ENCODE measurements at places on chromosomes 2 and 18.

DNA sequence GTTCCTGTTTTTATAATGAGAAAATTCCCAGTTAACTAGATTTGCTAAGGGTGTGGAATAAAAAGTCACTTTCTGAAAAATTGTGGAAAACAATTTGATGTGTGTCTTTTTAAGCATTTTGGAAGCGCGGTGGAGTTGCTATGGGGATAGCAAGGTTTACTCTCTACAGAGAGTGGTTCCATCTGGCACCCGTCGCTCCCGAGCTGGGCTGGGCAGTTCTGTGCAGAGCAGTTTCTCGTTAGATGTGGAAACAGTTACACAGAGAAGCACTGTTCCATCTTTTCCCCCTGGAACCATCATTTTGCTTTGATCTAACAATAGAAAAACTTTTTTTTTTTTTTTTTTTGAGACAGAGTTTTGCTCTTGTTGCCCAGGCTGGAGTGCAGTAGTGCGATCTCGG lies 17.4 kb downstream of the LDLRAD4 start:
- DNase-seq: no peak

- no peak for DNase-seq
Measured at GRCh38 chr18:59617468-59617932, 79.7 kb downstream of the CCBE1 start.

DNA sequence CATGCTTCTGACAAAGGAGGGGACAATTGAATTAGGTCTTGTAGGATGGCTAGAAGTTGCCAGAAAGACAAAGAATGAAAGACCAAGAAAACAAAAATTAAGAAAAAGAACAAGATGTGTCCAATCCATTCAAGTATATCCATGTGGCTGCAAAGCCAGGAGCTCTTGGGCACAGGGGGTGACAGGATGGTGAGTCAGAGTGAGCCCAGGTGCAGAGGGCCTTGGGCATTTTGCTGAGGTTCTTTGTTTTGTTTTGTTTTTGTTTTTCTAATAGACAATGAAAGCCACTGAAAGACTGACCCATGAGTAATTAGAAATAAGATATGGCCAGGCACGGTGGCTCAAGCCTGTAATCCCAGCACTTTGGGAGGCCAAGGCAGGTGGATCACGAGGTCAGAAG lies 104.6 kb upstream of the KLHL29 start:
- DNase-seq: no peak

DNA sequence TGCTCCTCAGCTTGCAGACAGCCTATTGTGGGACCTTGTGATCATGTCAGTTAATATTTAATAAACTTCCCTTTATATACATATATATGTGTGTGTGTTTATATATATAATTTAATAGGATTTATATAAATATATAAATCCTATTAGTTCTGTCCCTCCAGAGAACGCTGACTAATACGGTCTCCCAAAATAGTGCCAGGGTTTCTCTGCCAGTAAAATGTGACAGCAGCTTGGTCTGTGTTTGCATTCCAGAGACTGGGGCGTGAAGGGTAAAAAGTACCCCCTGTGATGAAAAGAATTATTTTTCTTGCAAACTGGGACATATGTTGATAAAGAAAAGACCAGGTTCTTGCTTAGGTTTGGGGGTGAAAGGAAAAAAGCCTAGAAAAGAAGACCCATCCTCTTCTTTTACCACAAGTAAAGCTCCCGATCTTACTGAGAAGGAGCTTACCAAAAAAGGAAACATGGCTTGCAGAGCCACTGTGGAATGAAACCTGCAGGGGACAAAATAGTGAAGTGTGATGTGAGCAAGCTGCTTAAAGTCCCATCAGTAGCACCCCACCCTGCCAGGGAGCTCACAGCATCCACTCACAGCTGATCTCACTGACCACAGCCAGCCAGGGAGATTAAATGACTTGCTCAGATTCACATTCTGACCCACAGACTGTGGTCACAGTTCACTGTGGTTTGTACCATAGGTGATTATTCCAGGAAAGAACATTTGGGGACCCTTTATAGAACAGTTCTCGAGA lies 110.9 kb upstream of the RMP24 start:
- DNase-seq: no peak

DNA sequence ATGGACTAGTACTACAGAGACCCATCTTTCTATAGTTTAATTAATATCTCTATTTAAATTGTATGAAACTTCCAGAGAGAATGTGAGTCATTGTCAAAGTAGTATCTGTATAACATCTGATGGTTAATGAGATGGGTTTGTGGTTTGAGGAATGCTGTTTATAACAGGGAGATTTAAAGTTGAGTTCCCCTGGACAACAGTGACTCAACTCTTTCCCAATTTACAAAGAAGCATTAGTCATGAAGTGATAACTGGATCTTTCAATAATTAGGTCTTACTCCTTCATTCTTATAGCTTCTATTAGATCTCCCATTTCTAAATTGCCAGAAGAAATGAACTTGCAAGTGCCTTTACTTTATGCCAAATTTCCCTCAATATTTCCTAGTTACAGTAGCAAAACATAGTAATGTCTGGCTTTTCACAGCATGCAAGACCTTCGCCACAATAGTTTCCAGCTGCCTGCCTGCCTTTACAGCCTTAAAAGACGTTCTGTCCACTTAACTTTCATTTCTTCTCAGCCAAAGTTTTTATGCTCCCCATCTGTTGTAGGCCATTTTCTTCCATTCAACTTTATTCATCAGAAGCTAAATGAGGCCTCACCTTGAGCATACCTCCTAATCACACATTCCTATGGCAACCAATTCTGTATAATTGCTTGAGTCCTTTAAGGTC lies 47.7 kb upstream of the WDR75 start:
- no peak for DNase-seq

DNA sequence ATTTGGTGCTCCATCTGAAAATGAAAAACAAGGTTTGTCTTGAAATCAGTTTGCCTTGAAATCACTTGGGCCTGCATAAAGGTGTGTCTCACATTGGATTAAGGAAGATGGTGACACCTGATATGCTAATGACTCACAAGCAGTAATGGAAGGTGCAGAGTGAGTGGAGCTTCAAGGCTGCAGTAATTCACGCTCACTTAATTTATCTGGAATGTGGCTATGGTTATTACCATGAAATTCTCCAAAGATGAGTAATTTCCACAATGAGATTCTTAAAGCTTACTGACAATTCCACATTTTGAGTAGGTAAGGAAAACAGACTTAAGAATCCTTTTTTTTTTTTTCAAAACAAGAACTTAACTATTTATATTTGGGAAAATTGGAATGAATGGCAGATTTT lies 156.8 kb downstream of the PAX3 start:
- DNase-seq: no peak

DNA sequence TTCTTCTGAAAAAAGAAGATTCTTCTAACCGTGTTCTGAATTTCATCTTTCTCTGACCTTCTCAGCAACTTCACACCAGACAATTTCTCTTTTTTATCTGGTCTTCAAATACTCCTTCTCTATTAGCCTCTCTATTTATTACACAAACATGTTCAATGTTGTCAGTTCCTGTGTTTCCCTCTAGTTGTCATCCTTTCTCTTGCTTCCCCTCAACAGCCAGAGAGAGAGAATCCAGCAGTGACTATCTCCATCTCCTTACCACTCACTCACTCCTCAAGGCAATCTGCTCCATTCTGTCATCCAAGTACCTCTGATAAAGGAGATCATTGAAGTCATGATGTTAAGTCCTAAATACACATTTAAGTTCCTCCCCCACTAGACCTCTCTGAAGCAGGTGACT lies 491.9 kb upstream of the CHAC2 start:
- DNase-seq: no peak

DNA sequence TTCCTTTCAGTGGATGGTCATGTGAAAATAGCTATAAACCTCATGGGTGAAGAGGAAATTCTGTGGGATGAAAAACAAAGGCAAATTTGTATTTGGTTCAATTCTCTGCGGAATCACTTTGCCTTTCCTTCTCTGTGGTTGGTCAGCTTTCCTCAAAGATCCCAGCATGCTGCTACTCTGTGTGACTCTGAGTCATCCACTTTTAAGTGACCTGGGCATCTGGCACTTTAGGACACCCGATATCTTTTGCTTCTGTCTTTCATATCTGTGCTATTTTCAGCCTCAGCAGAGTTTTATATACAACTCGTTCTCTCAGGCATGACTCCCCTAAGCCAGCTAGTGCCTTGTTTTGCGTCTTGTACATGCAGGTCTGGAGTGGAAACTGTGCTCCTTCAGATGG lies 217.0 kb upstream of the PIEZO2 start:
- no peak for DNase-seq

Measured in activated CD4-positive, alpha-beta T cell treated with anti-CD3 and anti-CD28 coated beads, Interleukin-2, Interleukin-4, amounts not matched to agents 100 ng/mL and 50 ng/mL, durations not matched to agents 16 hours and 8 hours (primary cell).